ENCODE measurements at places on chromosomes 4 and X.

GRCh38 chrX:2391869-2392606 is 108.7 kb downstream of the DHRSX start:
- no peak for DNase-seq

GRCh38 chr4:151569650-151570049 is 160.7 kb downstream of the FHIP1A start:
- no peak for DNase-seq

DNA sequence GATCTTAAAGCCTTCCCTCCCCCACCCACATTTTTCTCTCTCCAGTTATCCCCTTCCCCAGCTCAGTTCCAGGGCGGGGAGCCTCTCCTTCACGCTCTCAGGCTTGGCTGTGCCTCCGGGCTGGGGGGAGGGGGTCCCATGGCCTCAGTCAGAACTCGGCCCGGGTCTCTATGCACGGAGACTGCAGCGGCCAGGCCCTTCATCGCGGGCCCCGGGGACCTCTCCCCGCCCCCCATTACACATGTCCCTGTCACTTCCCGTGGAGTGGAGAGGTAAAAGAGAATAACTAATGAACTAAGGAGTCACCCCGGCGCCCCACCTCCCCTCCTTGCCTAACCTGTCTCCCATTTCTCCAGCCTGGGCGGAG is 838 bp upstream of the PRICKLE3 start:
- DNase-seq: no peak

GRCh38 chr4:178602833-178603232 is 1160.6 kb upstream of the AGA start:
- no peak for DNase-seq

- DNase-seq: no peak
These were observed 203.3 kb upstream of the PCDH18 start for GRCh38 chr4:137735561-137736104.

DNA sequence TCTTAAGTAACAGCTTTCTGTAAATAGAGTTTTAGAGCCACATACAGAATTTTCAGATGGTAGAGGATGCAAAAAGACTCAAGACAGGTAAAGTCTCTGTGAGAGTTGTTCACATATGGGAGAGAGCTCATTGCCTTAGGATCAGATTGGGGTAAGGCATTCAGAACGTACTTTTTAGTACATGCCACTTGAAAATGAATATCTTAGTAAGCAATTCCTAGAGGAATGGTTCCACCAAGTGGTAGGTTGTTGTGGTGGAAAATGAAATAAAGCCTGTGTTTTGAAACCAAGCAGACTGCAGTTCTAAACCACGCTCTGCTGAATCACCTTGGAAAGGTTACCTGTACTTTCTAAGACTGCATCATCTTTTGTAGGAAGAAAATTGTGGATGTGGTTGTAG is 547.0 kb upstream of the LCORL start:
- no peak for DNase-seq

GRCh38 chr4:37650481-37650880 is 35.7 kb downstream of the RELL1 start:
- DNase-seq: no peak

GRCh38 chr4:19425146-19425545 is 826.6 kb upstream of the SLIT2 start:
- no peak for DNase-seq

- DNase-seq: peak; percentile 78
These were observed at the start of gene SYP for GRCh38 chrX:49199906-49200771. Gene SYP (minus strand): TSS chrX:49200193. CDS start chrX:49200186, 7 bp downstream.

DNA sequence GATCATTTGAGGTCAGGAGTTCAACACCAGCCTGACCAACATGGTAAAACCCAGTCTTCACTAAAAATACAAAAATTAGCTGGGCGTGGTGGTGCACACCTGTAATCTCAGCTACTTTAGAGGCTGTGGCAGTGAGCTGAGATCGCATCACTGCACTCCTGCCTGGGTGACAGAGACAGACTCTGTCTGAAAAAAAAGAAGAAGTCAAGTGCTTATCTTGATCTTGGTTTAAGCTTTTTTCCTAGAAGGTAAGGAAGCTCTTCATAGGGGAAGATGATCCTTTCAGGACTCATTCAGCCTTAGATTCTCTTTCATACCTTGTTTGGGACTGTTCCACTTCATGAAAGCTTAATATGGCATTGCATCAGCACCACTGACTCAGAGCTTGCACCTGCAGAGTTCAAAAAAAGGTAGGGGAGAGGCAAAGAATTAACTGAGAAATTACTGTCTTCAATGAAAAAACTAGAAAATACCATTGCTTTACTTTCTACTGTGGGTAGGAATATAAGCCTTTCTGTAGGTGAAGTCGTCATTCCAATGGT is 70.8 kb upstream of the EPGN start:
- DNase-seq: no peak

- DNase-seq: no peak
These were observed 70.5 kb upstream of the IRF2 start for GRCh38 chr4:184544788-184545409.

DNA sequence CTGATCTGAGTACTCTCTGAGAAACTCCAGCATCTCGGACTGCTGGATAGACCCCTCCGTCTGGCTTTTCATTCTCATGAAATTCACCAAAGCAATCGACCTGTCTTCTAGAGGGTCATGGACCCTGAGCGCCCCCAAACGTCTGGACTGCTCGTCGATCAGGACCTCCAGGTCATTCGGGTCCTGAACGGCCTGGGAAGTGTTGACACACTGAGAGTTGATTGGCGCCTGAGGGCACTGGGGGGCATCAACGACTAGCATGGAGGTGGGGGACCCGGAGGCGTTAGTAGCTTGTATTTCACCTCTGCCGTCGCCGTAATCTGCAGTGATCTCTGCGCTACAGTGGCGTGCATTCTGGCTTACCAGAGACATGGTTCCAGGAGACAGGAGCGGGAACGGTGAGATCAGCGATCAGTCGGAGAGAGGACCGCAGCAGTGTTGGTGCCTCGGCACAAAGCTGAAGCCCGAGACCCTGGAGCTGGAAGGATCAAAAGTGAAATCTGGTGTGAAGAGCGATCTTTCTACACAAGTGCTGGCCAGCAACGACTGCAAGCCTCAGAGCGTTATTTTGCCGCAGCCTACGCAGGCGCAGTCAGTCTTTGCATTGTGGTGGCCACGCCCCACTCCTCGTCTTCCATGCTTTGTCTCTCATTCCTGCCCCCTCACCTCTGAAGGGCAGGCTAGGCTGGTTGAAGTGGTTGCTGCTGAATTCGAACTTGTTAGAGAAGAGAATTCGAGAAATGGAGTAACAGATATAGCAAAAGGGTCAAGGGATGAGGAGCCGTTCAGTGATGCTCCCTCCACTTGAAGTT is at the start of gene MAGEE2:
TSS of gene MAGEE2 (minus strand) at position 575 of the 812 bp plus-strand sequence. CDS start at position 372, 203 bp downstream.
- no peak for DNase-seq

DNA sequence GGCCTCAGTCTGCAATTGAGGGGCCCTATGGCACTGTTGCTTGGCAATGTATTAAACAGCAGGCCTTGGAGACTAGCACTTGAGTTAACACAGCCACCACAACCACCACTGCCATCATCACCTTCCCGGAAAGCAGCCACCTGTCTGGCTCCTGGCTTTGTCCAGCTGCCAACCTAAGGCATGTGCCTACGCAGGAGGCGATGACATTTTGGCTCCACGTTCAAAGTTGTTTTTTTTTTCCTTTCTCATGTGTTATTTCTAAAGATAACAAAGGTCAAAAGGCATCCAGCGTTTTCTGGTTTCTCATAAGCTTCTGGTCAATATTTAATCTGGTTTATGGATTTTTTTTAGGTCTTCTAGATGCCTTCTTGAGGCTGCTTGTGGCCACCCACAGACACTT is 7.5 kb downstream of the CLDN2 start:
- no peak for DNase-seq

DNA sequence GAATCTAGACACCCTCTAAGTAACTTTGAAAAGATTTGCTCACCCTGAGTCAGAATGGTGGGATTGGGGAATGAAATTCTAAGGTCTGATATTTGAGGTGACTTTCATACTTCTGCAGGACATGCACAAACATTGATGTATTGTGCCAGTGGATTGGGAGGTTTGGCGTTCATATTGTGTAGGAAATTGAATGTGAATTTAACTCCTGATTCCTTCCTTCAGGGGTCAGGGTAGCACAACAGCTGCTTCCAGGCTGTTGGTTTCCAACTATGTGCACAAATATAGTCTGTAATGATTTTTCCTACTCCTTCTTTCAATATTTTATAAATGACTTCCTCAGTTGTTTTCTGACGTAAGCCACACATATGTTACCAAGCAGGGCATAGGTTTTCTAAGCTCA is 3.1 kb downstream of the IL1RAPL1 start:
- DNase-seq: no peak
